Fibroblast of villous mesenchyme (primary cell): ENCODE measurements at places on chromosomes 11 and 22. TPM values are rescaled to one million over a fixed set of nuclear protein-coding genes. Genes with fewer than 3 reads are reported as not detected.
A peak's percentile ranks its signal among the peaks of the same experiment; 100 is the strongest.

CABP7 gene
- total RNA-seq, result under 0.01 TPM in 1 of 2 replicates, not detected in the other

OR2AG2 gene
- total RNA-seq, result under 0.01 and 0.32 TPM in 2 replicates

GPHA2 gene
- total RNA-seq, result not detected in 2 replicates

SAA4 gene
- total RNA-seq, result not detected in 2 replicates

GRCh38 chr22:44931077-44931540 lies 78.7 kb downstream of the PHF21B start:
- peak; percentile 23 for DNase-seq

DNA sequence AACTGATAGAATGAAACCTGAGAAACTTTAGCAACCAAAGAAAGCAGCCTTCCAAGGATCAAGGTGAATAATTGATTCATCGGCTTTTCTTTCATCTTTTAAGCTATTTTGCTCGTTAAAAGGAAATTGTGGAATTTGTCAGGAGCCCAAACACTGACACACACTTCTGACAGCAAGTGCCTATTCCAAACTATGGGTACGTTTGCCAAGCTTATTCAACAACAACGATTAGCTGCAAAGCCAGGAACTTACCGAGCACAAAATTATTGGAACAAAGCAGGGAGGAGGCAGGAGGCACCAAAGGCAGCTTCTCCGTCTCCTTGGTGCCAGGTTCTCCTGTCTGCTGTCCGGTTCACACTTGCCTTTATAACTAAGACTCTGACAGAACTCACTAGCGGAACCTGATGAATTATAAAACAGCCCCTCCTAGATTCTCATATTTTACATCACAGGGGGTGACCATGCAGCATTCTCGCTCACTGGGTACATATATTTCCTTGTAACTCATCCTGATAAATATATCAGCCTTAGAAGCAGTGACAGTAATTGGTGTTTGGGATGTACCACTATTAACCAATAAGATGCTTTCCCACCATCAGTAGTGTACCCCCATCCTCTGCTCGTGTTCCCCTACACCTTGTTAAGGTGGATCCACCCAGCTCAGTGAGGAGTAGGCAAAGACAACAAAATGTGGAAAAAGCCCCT lies 395.9 kb upstream of the CCDC90B start:
- DNase-seq, result no peak

DNA sequence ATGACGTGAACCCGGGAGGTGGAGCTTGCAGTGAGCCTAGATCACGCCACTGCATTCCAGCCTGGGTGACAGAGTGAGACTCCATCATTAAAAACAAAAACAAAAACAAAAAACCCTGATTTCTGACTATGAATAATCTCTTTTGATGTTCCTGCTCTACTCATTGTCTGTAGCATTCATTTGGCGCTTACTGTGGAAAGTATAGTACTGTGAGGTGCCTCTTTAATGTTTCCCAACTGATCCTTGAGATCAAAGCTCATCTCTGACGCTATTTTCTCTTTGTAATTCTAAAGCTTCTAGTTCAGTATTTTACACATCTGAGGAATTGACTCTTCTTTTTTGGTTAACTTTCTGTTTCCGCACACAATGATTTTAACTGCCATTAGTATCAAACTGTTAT lies 60.0 kb downstream of the GRK3 start:
- no peak for DNase-seq

DNA sequence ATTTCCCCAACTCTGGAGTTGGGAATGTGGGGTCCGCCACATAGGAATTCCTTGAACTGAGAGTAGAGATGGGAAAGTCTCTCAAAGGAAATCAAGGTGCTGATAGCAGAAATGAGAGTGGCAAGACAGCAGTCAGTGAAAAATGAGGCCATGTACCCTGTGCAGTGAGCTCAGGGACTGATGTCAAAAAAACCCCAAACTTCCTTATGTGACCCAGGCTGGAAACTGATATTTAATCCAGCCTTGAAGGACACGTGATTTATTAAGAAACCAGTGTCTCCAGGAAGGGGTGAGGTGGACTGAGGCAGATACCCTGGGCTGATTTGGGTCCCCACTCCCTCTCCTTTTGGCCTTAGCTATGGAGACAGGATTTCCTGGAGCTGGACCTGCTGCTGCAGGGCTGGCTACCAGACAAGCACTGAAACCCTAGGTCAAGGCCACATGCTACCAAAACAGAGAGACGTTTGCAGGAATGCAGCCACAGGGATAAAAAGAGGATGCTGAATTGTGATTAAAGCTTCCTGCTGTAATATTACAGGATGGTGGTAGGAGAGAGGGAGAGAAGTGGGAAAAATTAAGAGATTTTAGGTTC lies 25.3 kb upstream of the FCHSD2 start:
- no peak for DNase-seq

DNA sequence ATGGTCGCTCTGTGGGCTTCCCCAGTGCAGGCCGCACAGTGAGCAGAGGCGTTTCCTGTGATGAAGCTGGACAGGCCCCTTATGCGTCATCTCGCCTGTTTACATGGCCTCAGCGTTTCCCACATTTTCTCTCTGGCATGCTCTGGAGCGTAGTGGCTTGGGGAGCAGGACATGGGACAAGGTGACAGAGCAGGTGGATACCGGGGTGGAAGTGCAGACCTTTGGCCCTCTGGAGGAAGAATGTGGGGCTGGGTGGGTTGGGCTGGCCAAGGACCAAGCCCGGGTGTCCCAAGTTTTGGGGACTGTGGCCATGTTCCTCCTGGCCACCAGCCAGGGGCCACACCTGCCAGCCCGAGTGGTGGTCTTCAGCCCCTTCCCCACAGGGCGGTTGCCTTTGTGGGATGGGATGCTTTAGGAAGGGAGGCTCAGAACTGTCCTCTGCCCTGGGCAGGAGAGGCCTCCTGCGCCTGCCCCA lies 446.6 kb downstream of the TBC1D22A start:
- DNase-seq, result no peak

- DNase-seq, result no peak
Measured at GRCh38 chr11:69368119-69368880, 74.3 kb downstream of the MYEOV start.

DNA sequence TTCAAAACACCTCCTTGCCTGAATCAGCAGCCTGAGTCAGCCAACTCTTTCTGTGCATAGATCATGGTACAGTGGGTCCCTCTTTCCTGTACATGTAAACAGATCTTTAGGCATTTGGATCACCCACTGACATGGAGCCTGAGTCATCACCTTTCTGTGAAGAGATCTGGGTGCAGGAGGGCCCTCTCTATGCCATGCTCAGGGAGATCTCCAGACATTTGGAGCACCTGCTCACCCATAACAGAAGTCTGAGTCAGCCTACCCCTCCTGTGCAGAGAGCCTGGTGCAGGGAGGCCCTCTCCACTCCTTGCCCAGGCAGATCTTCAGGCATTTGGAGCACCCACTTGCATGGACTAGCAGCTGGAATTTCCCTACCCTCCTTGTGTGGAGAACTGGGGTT lies 56.2 kb upstream of the GLYAT start:
- DNase-seq, result no peak

GRCh38 chr22:37996515-37997246 lies 12.3 kb upstream of the SOX10 start:
- DNase-seq, result no peak
